ENCODE measurements at places on chromosomes 2 and 18.

DNA sequence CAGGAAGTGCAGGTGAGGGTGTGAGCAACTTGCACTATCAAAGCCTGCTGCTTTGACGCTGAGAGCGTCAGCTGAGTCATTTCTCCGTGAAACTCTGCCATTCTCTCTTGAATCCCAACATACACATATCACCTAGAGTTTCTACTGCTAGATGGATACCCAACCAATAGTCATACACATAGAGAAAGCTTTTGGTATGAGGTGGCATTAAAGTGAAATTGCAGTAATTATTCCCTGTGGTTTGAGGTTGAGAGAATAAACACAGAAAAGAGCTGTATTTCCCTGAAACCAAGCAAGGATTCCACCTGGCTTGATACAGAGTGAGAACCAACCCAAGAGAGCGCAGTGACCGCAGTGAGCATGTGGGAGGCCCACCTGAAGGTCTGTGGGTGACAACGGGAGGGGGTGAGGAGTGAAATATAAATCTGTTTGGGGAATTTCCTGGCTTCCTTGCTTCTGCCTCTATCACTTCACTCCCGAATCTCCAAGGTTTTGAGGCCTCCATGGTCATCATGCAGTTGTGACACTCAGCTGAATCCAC is 28.8 kb upstream of the TMEM18 start:
- no peak for DNase-seq

- no peak for DNase-seq
These were observed 44.4 kb upstream of the TANK start for GRCh38 chr2:161115605-161116380.

DNA sequence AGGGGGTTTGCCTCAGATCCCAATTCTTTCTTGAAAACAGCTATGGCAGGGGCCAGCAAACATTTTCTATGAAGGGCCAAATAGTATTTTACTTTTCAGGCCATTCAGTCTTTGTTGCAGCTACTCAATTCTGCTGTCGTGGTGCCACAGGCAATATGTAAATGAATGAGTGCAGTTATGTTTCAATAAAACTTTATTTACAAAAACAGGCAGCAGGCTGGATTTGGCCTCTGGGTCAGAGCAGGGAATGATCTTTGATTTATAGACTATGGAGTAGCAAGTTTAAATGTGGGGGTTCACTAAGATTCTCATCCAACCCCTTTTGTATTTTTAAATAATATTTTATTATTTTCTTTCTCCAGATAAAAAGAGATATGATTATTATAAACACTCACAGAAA is 72.4 kb downstream of the IRS1 start:
- no peak for DNase-seq

GRCh38 chr2:217228732-217229131 is 368.9 kb upstream of the TNP1 start:
- DNase-seq, result no peak

DNA sequence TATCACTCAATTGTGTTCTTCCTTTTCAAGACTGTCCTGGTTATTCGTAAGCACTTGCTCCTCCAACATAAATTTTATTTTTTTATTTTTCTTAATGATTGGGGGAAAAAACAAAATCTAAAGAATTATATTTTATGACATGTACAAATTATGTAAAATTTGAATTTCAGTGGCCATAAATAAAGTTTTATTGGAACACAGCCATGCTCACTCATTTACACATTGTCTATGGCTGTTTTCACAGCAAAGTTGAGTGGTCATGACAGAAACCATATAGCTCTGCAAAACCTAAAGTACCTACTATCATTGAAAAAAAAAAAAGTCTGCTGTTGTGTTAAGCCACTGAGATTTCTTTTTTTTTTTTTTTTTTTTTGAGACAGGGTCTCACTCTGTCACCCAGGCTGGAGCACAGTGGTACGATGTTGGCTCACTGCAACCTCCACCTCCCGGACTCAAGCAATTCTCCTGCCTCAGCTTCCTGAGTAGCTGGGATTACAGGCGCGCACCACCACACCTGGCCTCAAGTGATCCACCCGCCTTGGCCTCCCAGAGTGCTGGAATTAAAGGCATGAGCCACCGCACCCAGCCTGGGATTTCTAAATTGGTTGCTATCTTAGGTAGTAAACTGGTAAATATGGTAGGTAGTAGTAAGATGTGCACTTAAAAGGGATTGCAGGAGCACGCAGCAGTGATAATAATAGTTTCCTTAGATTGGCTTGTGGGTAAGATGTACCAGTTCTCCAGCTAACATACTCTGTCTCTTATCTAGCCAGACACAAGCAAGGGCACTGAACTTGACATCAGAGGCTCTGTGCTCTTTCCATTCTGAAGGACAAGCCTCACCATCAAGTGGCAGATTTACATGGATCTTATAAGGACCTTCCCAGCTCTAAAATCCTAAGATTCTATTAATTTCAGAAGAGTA is 44.4 kb downstream of the KCNG3 start:
- no peak for DNase-seq

DNA sequence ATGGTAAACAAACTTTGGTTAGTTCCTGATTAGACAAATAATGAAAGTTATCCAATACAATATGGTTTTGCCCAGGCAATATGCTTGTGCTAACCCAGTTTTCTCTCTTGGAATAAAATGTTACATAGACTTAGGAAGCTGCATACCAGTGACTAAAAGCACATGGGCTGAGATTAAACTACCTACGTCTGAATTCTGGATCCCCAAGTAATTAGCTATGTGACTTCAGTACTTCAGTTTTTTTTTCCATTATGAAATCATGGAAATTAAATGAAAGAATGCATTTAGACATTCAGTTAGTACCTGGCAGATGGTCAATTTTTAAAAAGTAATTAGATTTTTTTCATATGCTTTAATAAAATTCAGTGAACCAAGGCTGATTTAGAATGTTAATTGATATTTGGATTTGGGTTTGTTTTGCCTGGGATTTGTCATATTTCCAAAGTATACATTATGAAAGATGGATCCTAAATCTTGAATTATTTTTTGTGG is 213.9 kb downstream of the PTH2R start:
- DNase-seq, result no peak

DNA sequence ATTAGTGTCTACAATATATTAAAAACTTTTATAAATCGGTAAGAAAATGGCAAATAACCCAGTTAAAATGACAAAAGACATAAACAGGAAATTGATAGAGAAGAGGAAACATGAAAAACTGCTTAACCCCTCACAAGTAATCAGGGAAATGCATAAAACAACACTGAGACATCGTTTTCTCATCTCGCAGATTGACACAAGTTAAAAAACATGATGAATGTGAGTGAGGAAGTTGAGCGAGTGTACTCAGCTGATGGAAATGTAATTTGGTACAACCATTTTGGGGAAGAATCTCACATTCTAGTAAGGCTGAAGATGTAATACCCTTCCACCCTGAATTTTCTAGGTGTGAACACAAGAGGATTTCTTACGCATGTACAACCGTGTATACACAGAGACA is 18.0 kb upstream of the THOC1 start:
- no peak for DNase-seq

GRCh38 chr18:43869451-43870008 is 592.2 kb upstream of the SYT4 start:
- no peak for DNase-seq

DNA sequence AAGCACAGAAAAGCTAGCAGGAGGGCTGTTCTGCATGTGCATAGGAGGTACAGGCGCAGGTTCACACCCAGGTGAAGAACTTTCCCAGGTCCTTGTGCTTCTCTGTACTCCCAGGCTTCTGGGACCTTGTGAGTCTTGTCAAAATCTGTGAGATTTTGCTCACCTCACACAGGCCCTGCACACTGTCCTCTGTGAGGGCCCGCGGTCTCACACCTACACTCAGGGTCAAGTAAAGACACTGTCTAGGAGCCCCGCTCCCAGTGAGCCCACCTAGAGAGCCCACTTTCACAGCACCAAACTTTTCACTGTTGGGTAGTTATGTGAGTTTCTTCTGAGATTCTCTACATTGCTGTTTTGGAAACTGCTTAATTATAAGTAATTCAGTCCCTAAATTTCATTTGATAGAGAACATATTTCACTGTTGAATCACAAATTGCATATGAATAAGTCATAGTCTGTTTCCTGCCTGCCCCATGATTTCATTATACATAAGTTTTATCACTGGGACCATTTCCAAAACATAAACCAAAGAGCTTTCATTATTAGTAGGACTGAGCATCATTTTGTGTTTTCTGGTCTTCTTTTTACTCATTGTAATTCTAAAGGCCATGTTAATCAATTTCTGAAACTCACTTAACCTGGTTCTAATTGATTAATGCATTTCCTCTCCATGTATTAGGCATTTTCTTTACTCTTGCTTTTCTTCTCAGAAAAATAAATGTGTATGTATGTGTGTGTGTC is 234.2 kb upstream of the SPOPL start:
- DNase-seq, result no peak

GRCh38 chr2:229330952-229331351 is 59.9 kb upstream of the PID1 start:
- DNase-seq, result no peak

GRCh38 chr2:201985728-201986462 is 47.8 kb upstream of the FZD7 start:
- no peak for DNase-seq

DNA sequence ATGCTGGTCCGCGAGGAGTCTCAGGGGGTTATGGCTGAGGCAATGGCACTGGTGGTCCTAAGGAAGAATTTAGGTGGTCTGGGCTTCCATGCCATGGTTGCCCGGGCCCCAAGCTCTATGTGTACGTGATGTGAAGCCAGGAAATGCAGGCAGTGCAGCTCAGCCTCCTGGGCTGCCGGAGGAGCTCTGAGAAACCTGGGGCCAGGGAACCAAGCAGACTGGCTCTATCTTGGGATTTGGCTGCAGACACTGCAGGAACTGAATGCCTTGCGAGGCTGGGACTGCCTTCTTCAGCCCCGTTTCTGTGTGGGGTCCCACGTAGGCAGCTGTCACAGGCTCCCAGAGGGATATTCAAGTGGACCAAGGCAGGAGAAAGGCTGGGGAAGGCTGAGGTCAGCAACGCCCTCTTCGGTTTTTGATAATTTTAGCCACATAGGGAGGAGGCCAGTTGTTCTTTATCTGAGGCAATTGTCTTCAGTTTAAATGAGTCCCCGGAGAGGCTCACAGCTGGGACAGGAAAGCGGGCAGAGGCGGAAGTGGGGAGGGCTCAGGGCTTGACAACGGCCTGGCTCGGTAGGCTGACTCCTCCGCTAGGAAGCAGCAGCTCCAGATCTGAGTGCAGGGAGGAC is 77.7 kb downstream of the RHOB start:
- DNase-seq, result no peak

DNA sequence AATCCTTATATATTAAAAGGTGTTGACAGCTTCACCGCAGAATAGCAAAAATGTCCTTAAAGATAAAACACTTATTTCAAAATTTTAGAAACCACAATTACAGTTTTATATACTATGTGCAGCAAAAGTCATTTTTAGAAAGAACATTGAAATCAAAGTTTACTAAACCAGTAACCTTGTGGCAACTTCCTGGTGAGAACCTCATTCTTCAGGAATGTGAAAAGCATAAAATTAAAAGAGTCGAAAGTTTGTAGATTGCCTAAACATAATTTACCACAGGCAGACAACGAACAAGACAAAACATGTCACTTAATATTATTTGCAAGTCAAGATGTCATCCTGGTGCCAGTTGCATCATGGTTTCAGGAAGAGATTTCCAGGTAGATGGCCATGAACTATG is 108.3 kb upstream of the NRP2 start:
- no peak for DNase-seq

DNA sequence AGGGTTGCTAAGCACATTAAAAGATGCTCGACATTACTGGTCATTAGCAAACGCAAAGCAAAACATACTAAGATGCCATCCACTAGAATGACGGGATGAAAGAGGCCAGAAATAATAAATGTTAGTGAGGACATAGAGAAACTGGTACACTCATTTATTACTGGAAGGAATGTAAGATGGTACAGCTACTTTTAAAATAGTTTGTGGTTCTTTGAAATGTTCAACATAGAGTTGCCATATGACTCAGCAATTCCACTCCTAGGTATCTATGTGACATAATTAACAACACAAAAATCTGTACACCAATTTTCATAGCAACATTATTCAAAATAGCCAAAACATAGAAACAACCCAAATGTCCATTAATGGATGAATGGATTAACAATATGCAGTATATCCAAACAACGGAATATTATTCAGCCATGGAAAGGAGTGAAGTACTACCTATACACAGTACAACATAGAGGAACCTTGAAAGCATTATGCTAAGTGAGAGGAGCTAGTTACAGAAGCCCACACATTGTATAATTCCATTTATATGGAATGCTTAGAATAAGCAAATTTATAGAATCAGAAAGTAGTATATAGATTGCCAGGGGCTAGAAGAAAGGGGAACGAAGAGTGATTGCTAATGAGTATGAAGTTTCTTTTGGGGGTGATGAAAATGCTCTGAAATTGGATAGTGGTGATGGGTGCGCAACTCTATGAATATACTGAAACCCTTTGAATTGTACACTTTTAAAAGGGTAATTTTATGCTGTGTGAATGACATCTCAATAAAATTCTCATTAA is 61.9 kb upstream of the IL1R1 start:
- no peak for DNase-seq

DNA sequence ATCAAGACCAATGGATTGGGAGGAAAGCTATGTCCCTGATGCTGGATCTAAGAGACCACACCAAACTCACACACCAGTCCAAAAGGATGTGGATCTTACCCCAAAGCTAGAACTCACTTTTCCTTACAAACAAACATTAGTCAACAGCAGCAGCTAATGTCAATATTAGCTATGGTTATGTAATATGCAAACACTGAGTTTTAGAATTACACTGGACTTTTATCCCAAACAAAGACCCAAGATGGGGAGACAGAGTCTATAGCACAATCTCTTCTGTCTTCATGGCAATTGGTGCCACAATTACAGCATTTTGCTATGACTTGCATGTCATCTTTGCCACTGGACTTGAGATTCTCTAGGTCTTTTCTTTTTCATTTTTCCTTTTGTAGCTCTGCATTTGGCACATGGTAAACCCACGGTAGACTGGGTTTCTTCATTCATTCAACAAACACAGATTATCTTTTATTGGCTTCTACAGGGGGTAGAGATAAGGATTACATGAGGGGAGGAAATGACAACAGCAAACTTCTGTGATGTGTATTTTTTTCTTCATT is 59.0 kb downstream of the SPRED2 start:
- DNase-seq, result no peak

- DNase-seq, result no peak
These were observed 323.7 kb downstream of the LPIN1 start for GRCh38 chr2:12070153-12070552.

DNA sequence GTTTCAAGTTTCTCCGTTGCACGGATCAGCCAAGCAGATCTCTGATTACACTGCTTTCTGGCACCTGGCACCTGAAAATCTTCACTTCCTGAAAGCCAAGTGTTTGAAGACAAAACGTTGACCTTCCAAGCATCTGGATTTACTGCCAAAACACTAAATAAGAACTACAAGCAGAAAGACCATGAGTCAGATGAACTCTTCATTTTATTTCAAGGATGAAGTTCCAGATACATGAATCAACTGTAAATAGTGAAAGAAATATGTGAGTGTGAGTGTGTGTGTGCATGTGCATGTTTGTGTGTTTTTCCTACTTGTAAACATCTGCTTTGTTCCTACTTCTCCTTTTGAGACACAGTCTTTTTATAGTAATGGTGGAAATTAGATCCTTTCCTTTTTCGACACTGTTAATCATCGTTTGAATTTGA is 60.0 kb upstream of the DTNA start:
- DNase-seq, result no peak

Measured in NCI-H510A treated with DMSO at 0.1 percent for 48 hours (cell line).